NCI-H510A treated with DMSO at 0.1 percent for 48 hours (cell line): ENCODE measurements at places on chromosomes 12 and 14.
A peak's percentile ranks its signal among the peaks of the same experiment; 100 is the strongest.

DNA sequence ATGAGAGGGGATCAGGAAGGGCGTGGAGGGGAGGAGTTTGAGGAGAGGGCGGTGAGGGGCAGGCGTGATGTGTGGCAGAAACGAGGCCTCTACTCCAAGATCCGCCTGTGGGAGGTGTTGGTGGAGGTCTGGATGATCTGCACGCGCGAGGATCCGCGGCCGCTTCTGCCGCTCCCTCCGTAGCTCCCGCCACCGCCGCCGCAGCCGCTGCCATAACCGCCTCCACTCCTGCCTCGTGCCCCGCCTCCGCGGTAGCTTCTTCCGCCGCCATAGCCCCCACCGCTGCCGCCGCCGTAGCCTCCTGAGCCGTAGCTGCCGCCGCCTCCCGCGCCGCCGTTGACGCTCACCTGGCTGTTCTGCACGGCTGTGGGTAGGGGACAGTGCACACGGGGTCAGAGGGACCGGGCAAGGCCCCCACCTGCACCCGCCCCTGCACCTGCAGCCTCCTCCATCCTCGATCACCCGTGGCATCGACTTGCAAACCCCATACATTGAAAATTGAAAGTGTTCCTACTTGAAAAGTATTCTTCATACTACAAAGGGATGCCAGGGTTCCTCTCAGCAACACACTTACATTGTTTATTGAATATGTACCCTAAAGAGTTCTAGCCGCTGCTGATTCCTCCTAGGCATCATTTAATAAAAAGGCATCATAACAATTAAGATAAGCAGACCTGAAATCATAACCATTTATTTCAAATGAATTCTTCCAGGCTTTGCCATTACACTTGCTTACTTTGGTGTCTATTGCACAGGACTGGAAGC, 11.1 kb upstream of the KRT1 start:
- peak; percentile 55 for DNase-seq

GRCh38 chr12:105454688-105455087, 124.2 kb downstream of the C12orf75 start:
- DNase-seq = no peak

DNA sequence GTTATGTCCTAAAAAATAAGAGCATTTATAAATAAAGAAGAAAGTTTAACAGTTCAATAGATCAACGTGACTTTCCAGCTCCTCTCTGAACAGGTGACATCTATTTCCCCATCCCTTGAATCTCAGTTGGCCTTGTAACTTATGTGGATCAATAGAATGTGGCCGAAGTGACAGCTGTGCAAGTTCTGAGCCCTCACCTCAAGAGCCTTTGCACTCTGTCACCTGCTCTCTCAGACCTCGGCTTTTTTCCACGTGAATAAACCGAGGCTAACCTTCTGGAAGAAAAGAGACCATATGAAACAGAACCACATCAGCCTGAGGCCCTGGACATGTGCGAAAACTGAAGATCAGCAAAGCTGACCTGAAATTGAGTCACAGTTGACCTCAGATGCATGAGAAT, 253.0 kb downstream of the DAD1 start:
- DNase-seq = no peak

GRCh38 chr14:86712176-86712575, 1182.2 kb downstream of the FLRT2 start:
- no peak for DNase-seq

DNA sequence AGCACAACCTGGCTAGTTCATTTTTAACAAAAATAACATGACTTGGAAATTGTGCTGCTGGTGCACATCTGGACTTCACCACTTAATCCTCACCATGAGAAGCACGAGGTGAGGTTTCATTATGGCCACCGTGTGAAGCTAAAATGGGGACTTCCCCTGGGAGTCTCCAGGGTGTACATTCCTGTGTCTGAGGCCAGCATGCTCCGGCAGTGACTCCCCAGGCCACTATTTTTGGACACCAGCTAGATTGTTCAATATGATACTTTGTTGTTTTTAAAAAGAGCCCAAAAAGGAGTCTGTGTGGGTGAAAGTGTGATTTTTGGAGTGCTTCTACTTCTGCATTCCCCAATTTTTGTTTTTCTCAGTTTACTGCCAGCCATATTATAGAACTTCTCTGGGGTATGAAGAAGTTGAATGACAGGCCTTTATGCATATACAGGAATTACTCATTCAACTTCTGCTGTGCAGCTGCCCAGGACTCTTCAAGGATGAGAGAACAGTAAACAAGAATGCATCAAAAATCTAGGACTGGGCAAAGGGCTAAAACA, 16.9 kb upstream of the AICDA start:
- no peak for DNase-seq

GRCh38 chr12:107843351-107844311, 69.1 kb downstream of the ASCL4 start:
- DNase-seq = no peak

GRCh38 chr12:116534311-116535121, 24.7 kb upstream of the MAP1LC3B2 start:
- peak; percentile 35 for DNase-seq

DNA sequence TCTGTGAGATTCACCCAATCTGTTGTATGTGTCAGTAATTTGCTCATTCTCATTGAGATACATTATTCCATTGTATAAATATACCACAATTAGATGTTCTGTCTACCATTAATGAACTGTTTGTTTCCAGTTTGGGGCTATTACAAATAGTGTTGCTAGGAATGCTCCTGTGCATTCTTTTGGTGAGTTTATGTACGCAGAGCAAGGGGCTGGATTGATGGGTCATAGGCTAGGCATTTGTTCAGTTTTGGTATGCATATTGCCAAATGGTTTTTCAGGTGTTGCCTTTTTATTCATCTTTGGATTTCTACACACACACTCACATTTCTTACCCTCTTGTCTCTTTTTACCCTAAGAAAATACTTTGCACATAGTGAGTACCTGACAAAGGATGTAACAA, 93.4 kb downstream of the GPATCH2L start:
- DNase-seq = no peak

DNA sequence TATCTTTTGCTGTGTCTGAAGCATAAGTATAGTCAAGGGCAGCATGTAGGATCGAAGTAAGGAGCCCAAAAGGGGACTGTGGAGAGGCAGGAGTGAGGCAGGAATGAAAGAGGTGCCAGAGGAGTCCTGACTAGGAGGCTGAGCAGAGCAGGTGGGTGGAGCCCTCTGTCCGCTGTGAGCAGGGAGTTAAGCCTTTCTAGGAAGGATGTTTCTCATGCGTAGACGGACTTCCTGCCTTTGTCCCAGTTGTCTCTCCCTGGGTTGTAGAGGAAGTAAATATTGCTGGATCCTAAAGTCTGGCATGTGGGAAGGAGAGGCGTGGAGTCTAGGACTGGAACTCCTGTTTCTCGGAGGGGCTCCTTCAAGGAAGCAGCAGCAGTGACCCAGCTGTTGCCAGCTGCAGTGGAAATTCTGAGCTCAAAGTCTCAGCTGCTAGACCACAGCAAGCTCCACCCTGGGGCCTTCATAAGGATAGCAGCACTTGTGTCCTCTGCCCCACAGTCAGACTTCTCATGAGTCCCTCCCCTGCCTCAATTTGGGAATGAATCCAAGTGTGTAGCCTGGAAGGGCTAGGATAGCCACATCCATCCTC, 44.0 kb downstream of the RBMS2 start:
- DNase-seq = peak; percentile 52

DNA sequence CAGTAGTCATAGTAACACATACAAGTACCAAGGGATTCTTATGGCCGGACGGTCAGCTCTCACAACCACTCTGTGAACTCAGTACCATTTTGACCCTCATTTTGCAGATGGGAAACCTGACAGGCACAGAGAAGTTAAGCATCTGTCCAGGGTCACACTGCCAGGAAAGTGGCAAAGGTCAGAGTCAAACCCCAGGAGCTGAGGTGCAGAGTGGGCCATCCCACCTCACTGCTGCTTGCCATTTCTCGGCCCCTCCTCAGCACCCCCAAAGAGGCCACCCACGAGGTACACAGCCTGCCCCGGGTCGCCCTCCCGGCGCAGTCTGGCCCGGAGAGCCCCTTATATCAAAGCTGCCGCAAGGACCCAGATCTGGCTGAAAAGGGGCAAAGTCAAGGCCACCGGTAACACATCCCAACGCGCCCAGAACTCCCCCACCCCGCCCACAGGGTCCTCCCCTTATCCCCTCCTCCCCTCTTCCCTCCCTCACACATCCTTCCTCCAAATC, 1.7 kb downstream of the NCOR2 start:
- no peak for DNase-seq

- no peak for DNase-seq
These were observed 388.7 kb downstream of the TMEM117 start for GRCh38 chr12:44224399-44225148.

GRCh38 chr14:51862176-51862796, 1.9 kb downstream of the GNG2 start:
- DNase-seq = no peak

DNA sequence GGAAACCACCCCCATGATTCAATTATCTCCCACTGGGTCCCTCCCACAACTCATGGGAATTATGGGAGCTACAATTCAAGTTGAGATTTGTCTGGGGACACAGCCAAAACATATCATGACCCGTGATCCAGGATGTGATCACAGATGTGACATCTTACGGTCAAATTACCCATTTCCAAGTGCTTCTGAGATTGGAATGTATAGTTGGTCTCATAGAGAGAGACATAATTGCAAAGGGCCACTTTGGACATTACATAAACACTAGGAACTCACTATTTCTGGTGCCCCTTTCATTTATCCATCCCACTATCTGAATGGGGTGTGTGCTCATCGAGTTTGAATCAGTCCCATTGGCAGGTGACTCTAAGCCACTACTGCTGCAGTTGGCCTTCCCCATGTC, 204.5 kb downstream of the PHLDA1 start:
- DNase-seq = no peak

DNA sequence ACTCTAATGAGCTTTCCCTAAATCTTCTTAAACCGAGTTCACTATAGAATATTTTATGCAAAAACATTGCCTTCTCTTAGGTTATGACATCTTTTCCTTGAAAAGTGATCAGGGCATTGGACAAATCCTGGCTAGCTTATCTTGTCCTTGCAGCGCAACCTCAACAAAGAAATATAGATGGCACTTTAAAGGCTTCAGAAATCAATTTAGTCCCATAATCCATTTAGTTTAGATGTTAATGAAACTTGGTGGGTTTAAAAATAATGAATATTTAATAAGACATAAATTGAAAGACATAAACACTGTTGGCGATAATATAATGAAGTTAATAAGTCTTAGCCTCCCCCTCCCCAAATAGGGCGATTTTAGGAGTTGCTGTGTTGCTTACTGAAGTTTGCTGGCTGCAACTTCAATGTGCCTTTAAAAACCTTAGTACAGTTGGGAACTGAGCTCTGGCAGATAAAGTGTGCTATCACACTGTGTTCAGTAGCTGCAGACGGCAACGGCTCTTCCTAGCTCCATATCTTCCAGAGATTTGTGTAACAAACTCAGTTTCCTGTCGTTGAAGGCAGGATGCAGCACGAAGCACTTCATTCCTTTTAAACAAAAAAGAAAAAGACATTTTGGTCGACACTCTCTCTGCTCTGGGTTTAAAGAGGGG, 19.5 kb downstream of the PLXNC1 start:
- DNase-seq = no peak

DNA sequence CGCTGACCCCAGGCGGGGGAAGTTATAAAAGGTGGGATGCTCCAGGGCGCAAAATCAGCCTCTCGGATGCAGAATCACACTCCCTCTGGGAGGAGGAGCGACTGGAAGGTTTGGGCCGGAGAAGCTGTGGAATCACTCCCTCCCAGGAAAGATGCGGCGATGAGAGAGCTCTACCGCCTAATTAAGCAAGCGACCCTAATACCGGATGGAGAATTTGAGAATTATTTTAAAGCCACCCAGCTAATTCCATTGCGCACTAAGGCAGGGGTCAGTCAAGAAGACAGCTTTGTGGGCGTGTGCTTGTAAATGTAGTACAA, 1.9 kb downstream of the COL2A1 start:
- no peak for DNase-seq

GRCh38 chr12:133106253-133106652, 23.8 kb downstream of the ZNF891 start:
- no peak for DNase-seq

DNA sequence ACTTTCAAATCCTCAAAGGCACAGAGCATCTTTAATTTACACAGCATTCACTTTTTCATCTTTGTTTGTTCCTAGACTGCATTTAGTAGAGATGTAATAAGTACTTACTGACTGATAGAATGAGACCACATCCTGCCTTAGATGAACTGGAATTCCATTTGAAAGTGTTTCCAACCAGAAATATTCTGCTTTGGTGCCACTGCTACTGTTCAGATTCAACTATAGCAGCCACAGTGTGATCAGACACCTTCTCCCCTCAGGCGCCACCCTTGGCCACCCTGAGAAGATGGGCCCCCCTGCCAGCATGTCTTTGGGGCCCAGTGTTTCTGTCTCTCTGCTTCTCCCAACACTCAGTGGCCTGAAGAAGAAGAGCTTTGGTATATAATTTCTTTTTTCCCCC, 449.1 kb downstream of the RAD51B start:
- no peak for DNase-seq

GRCh38 chr14:48786498-48786897, 799.7 kb downstream of the RPS29 start:
- no peak for DNase-seq

GRCh38 chr14:92986254-92987147, 63.6 kb downstream of the CHGA start:
- DNase-seq = no peak

DNA sequence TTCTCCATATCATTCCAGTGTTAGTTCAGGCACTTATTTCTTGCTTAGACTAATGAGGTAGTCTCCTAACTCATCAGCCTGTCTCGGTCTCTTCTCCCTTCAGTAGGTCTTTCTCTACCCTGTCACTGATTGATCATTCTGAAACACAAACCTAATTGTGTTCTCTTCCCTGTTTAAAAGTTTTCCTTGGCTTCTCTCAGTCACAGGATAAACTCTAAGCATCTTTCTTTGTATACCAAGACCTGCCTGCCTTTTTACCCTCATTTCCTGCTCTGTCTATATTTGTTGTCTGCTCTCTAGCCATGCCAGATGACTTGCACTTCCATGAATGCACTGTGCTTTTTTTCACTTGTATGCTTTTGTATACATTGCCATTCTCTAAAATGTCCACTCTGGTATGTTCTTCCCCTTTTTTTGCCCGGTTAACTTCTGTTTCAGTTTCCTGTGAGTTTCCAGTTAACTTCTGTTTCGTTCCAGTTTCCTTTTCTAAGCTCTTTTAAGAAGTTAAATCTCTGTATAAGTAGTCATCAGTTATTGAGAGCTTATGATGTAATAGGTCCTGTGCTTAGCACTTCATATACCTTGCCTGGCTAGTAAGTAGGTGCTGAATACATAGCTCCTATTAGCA, 12.8 kb downstream of the DIP2B start:
- DNase-seq = no peak

DNA sequence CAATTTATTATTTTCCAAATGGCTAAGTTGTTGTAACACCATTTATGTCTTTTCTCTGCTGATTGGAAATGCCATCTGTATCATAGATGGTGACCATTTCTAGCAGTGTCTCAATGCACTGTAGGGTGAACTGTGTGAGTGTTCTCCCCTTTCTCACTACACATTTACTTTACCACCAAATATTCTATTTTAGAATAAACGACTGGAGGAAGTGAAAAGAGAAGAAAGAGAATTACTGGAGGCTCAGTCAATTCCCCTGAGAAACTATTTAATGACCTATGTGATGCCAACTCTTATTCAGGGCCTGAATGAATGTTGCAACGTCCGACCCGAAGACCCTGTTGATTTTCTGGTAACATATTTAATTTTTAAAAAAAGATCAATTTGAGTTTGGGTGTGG, 15.5 kb upstream of the PAPOLA start:
- DNase-seq = no peak
